ENCODE measurements at places on chromosomes 4 and X.

DNA sequence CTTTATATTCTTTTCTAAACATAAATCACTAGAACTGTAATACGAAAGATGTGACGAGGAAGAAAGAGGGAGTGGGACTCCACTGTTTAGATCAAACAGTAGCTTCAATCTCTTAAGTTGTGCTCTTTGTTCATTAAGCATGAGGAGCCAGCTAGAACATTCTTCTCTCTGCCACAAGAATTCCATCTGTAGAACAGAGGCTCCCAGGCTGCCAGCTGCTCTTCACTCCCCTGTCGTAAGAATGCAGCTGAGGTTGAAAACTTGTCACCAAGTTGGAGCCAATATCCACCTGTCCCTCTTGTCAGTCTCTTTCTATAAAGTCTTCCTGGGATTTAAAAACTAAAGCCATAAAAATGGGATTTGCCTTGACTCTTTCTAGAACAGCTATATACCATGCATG is 65.0 kb upstream of the SEC24B start:
- DNase-seq = no peak

GRCh38 chrX:40227125-40227524 is 129.4 kb upstream of the BCOR start:
- DNase-seq = no peak

- no peak for DNase-seq
Measured at GRCh38 chrX:42290608-42291007, 367.3 kb upstream of the CASK start.

DNA sequence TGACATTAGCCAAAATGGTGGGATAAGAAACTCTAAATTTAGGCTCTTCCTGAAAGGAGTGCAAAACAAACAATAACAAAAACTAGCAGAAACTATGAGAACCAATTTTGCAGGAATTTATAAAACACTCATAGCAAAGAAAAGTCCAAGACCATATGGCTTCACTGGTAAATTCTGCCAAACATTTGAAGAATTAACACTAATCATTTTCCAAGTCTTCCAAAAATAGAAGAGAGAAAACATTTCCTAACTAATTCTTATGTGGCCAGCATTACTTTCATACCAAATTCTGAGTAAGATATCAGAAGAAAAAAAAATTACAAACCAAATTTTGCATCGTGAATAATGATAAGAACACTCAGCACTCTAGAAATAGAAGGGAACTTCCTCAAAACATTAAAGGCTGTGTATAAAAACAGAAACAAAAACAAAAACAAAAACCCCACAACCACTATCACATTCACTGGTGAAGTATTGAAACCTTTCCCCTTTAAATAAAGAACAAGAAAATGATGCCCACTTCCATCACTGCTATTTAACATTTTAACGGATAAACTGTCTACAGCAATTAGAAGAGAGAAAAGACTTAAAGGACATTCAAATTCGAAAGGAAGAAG is 524.3 kb upstream of the GALNTL6 start:
- DNase-seq = no peak

GRCh38 chr4:176959980-176960379 is 167.3 kb upstream of the VEGFC start:
- DNase-seq = no peak

DNA sequence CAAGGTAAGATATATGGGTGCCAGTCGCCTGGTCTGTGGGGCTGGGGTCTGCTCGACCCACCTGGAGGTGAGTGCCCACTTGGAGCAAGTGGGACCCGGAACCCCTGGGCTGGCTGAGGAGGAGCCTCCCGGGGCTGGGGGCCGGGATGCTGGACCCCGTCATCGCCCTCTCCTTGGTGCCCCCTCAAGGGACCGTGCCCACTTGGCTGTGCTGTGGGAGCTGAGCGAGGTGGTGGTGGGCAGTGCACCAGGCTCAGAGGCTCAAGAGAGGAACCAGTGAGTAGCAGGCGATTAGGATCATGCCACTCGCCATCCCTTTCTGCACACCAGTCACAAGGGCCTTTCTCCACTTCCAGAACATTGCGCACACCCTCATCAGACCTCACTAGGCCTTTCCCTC is 203.8 kb upstream of the PSAPL1 start:
- DNase-seq = no peak

- DNase-seq = peak; percentile 24
Measured at GRCh38 chrX:132491191-132491590, 2.4 kb upstream of the MBNL3 start.

DNA sequence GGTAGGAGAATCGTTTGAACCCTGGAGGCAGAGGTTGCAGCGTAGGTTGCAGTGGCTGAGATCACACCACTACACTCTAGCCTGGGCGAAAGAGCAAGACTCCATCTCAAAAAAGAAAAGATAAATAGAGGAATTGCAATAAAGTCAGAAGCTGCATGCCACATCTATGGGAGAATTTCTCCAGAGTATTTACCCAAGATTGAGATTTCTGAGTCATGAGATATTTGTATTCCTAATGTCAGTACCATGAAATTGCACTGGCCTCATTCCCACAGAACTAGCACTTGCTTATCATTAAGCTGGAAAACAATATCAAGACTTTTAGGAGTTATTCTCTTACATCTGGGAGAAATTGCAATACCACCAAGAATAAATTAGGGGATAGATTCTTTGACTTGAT is 37.4 kb downstream of the ASIC5 start:
- no peak for DNase-seq

- DNase-seq = no peak
Measured at GRCh38 chr4:154361450-154361849, 130.1 kb downstream of the DCHS2 start.

DNA sequence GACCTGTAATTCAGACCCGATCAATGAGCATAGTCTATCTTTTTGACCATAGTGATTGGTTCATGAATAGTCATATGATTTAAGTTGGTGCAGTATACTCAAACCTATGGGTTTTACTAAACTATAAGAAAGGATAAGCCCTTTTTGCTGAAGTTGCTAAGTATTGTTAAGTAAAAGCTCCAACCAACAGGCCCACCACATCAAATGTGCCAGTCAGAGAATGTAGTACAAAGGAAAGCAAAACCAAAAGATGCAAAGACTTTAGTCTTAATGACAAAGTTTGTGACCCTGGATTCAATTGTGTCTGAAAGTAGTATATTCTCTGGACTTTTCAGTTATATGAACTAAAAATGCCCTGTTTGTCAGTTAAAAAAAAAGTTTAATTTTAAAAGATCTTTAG is 208.1 kb upstream of the TET2 start:
- no peak for DNase-seq

DNA sequence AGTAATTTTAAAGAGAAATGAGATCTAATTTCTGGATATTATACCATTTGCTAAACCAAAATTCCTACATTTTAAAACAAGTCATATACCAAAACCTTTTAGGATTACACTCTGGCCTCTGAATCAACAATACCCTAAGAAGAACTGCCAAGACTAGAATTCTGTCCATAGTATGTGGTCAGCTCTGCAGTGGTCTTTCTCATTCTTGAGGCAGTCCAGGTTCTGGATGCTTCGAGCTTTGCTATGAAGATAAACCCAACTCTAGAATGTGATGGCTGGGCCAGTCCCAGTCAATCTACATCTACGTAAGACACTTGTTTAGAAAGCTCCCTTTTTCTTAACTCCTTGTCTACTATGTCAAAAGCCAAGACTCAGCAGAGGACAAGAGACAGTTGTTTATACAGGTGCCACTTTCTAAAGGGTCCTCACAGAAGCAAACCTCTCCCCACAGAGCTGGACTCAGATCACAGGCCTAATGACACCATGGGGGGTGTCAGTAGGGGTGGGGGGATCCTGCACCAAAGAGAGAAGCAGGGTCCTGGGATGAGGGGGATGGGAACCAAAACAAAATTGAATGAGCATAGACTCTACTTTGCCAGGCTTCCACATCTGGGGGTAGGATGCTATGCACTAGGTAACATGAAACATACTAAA is 63.2 kb downstream of the SH3RF1 start:
- no peak for DNase-seq

GRCh38 chr4:119748853-119749252 is 120.2 kb upstream of the PDE5A start:
- DNase-seq = no peak

GRCh38 chrX:32533848-32534247 is 677.5 kb downstream of the DMD start:
- DNase-seq = no peak

DNA sequence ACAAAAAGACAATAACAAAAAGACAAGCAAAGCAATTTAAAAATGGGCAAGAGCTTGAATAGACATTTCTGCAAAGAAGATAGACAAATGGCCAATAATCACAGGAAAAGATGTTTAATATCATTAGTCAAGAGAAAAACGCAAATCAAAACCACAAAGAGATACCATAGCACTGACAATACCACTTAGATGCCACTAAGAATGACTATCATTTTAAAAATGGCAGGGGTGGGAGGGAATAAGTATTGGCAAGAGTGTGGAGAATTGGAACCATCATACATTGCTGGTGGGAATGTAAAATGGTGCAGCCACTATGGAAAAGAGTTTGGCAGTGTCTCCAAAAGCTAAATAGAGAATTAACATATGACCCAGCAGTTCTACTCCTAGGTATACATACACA is 15.1 kb upstream of the EXOC1 start:
- DNase-seq = no peak

- DNase-seq = no peak
Measured at GRCh38 chrX:82703551-82703950, 804.5 kb upstream of the POU3F4 start.

- no peak for DNase-seq
Measured at GRCh38 chrX:79169484-79169883, 25.0 kb downstream of the GPR174 start.

DNA sequence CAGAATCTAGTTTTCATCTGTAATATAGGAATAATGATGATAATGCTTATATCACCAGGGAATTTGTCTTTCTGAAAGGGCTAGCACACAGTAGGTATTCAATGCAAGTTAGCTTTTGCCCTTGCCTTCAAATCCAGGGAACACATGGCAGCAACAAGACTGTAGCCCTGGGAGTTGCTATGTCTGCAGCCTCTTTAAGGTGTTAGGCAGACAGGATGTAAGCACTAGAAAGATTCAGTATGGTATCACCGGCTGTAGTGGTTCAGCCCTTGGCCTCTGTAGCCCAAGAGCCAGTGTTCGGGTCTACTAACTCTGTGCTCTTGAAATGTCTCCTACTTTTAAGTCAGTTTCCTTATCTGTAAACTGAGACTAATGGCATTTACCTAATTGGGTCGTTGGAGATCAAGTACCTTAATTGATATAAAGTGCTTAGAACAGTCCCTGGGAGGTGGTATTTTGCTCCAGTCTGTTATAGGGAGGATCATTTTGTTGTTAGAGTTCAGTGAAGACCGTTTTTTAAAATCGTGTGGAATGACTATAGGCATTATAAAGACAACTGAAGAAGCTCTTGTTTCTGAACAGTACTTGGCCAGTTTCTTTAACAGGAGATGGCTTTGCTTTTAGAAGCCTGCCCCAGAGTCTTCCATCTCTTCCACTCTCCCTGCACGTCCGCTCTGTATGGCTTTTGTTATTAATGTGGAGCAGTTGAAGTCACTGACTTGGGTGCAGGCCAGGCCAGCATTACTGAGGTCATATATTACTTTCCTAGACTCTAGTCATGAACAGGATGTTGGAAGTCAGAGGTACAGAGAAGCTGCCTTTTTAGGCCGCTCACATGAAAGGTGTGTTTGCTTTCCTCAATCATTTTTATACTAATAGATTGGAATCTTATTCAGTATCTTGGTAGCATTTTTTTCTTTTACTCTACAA is 44.8 kb downstream of the GAB1 start:
- DNase-seq = no peak

DNA sequence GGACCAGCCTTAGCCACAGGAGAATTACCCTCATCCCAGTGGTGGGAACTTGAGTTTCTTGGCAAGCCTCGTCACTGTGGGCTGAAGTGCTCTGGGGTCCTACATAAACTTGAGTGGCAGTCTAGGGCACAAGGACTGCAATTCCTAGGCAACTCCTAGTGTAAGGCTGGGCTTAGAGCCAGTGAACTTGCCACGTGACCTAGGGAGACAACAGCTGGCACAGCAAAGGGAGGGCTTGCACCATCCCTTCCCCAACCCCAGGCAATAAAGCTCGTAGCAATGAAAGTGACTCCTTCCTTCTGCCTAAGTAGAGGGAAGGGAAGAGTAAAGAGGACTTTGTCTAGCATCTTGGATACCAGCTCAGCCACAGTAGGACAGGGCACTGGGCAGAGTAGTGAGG is 81.8 kb downstream of the TEX11 start:
- DNase-seq = peak; percentile 77

- no peak for DNase-seq
Measured at GRCh38 chr4:38082424-38083385, 122.5 kb downstream of the PTTG2 start.

- no peak for DNase-seq
Measured at GRCh38 chrX:108131471-108131870, 39.9 kb downstream of the ATG4A start.

GRCh38 chrX:57952320-57952678 is 42.0 kb upstream of the ZXDA start:
- DNase-seq = peak; percentile 1

DNA sequence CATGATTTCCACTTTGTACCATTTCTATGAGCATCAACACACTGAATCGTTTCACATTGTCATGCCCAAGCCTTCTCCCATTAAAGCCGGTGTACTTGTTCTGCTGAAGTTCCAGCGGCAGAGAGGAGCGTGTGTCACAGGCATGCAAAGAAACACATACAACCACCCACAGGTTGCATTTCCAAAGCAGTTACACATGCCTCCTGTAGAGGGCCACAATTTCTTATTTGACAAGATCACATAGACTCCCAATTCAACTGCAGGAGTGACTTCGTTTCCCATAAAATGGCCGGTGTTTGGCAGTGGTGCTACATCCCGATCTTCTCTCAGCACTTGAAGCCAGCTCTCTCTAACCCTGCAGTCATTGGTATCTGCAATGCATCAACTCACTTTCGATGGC is 992.6 kb downstream of the NLGN4X start:
- peak; percentile 27 for DNase-seq

GRCh38 chr4:25321703-25322102 is 9.1 kb downstream of the ZCCHC4 start:
- DNase-seq = no peak

DNA sequence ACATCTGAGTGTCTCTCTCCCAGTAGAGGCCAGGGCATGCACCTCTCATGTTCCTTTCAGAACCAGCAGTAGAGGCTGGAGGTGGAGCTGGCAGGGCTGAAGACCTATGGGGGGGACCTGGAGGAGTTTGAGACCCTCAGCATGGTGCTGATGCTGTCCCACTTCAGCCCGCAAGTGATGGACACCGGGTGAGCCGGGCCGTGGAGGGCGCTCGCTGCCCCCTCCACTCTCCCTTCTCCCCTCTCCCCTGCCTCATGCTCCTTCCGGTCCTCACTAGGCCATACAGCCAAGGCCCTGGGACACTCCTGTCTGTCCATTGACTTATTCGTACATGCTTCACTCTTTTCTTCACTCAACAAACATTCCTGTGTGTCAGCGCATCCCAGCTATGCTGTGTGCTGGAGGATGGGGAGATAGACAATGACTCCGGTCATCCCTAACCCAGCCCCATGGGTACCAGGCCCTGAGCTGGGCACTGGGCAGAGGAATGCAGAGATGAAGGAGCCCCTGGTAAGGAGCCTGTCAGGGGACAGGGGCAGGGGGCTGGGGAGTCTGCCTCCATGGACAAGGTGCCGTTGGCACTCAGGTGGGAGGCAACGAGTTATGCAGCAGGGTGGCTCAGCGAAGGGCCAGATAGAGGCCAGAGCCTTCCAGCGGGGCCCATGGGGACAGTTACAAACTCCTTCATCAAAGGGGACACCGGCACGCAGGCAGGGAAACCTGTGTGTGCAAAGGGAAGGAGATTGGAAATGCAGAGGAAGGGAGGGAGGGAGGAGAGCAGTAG is 28.4 kb upstream of the WFS1 start:
- DNase-seq = no peak

Measured in NCI-H1105 treated with DMSO at 0.1 percent for 48 hours (cell line).